ENCODE measurements at places on chromosomes 7 and 10. TPM values are rescaled to one million over a fixed set of nuclear protein-coding genes. Genes with fewer than 3 reads are reported as not detected.

DNA sequence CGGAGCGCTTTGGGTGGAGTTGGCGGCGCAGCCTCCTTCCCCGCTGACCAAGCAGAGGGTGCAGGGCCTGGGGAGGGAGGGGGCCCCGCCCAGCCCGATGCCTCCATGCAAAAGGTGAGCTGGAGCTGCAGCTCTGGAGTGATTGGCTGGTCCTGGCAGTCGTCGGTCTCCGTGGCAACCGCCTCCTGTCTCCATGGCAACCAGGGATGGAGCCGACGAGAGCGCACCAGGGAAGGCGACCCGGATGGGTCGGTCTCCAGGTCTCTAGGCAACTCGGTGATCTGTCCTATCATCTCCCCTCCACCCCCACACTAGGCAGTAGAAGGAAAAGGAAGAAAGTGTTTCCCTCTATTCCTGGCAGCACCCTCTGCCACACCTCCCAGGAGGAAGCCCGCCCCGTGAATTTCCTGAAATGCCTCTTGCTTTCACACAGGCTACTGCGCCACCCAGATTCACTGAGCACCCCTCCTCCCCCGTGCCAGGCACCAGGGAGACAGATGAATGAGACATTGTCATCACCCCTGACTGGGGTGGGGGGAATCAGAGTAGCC, 647 bp upstream of the NACAD start:
- peak; percentile 43 for DNase-seq

The SLC26A3 gene
- polyA plus RNA-seq, result not detected

The CPN1 gene
- not detected for polyA plus RNA-seq

- no peak for DNase-seq
Observed at GRCh38 chr10:98074315-98074911, 44.0 kb upstream of the CRTAC1 start.

The ETV1 gene
- 9.5 TPM for polyA plus RNA-seq

DNA sequence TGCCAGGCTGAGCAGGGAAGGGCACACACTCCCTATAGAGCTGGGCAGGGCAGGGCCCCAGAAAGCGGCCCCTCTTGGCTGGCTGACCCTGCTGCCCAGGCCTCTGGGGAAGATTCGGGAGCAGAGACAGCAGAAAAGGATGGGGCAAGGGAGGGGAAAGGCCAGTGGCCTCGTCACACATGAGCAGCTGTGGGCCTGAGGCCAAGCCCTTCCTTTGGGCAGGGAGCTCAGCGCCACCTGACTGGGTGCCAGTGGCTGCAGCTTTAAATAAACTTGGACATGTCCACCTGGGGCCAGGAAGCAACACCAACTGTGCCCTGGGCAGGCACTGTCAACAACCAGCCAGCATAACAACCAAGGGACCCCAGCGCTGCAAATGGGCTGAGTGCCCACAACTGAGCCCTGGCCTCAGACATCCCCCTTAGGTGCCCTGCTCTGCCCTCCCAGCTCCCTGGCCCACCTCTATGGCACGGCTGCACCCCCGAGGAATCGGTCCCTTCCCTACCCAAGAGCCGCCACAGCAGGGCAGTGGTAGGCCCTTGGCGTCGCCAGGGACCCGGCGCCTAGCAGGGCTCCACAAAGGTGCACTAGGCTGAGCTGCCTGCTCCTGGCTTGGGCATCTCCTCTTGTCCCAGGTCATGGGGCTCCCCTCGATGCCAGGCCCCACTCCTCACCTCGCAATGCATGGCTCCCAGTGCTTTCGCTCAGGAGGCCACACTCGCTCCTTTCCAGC, 2.6 kb downstream of the CAMK2B start:
- DNase-seq, result peak; percentile 84

The CLDN12 gene
- 38.3 TPM for polyA plus RNA-seq

DNA sequence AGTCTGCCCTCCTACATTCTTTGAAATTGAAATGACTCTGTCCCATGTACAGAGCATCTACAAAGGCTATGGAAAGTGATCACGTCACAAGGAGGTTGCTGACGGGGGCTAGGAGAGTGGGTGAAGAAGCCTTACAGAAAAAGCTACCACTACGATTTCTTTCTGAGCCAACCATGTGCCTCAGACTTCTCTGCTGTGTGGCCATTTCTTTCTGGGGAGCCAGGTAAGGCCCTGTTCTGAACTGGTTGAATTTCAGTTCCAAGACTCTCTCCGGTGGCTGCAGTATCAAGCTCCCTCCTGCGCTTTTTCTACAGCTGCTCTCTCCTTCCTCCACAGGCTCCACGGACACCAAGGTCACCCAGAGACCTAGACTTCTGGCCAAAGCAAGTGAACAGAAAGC, 112.5 kb upstream of the PRSS1 start:
- no peak for DNase-seq

GRCh38 chr7:87414794-87415188, 60.7 kb downstream of the ABCB4 start:
- no peak for DNase-seq

- no peak for DNase-seq
Observed at GRCh38 chr10:98259606-98260315, 8.2 kb downstream of the LOXL4 start.

The CFAP46 gene
- 0.36 TPM for polyA plus RNA-seq

The CDNF gene
- 2.6 TPM for polyA plus RNA-seq

DNA sequence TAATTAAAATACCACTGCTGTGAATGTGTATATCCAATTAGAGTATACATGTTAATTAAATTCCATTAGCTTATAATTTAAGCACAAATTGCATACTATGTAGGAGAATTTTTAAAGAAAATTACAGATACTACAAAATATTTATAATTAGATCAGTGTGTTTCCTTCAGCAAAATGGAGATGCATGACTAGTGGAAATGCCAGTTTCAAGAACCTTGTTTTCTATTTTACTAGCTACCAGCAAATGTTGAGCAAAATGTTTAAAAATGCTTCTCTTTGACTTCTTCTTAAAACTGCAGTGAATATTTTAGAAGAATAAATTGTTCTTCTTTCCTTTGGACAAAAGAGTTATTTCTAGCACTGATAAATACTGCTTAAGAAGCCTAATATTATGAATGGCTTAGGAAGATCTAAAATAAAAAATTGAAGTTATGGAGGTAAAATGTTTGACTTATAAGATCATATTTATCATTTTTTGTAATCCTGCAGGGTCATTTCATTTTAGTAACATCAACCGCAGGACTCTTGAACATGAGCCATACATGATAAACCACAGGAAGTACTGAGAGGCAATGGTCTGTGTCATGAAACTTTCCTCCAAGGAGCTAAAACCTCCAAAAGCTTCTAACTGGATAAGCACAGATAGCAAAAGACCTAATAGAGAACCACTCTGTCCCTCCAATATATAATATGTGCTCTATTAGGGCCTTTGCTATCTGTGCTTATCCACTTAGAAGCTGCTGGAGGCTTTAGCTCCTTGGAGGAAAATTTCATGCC, 1066.0 kb upstream of the CELF2 start:
- DNase-seq, result no peak

The GRID2IP gene
- polyA plus RNA-seq, result 0.01 TPM

GRCh38 chr7:128010391-128011127, 20.7 kb downstream of the LRRC4 start:
- DNase-seq, result no peak

GRCh38 chr10:86836044-86836443, 79.6 kb downstream of the BMPR1A start:
- DNase-seq, result no peak

The ANKIB1 gene
- polyA plus RNA-seq, result 5.5 TPM

- DNase-seq, result no peak
Observed at GRCh38 chr7:36092221-36092771, 60.8 kb upstream of the EEPD1 start.

DNA sequence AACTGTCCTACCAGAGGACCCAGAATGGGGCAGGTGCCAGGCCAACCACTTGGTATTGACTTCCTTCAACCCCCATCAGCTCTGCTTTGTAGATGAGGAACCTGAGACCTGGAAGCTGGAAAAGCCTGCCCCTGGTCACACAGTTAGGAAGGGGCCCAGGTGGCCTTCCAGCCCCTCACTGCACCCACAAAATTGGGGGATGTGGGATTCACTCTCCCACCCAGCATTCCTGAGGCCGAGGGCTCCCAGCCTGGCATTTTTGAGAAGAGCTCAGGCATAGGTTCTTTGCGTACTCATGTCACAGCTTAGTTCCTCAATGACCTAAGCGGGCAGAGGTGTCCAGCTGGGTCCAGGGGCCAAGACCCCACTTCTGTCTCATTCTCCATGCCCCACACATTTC, 46.1 kb downstream of the EBF3 start:
- no peak for DNase-seq

- no peak for DNase-seq
Observed at GRCh38 chr10:131641898-131642297, 258.9 kb upstream of the PPP2R2D start.

GRCh38 chr7:34069676-34070075, 164.3 kb downstream of the BMPER start:
- no peak for DNase-seq

GRCh38 chr7:121475806-121476205, 79.7 kb upstream of the FAM3C start:
- peak; percentile 13 for DNase-seq

The EN2 gene
- 0.01 TPM for polyA plus RNA-seq

- DNase-seq, result no peak
Observed at GRCh38 chr7:26155531-26156375, 3.8 kb downstream of the NFE2L3 start.
